Naive thymus-derived CD4-positive, alpha-beta T cell (primary cell): ENCODE measurements at places on chromosomes 7 and 10. TPM values are rescaled to one million over a fixed set of nuclear protein-coding genes. Genes with fewer than 3 reads are reported as not detected.

GRCh38 chr7:106203473-106203872, 81.3 kb downstream of the NAMPT start:
- DNase-seq: no peak
- H3K36me3 ChIP-seq: no peaks in the 10 kb centered on the region
- no peak overlapping the region for H3K4me3 ChIP-seq
- H3K27me3 ChIP-seq: no peaks in the 10 kb centered on the region
- H3K4me1 ChIP-seq: no peaks in the 10 kb centered on the region
- H3K27ac ChIP-seq: no peak overlapping the region

DNA sequence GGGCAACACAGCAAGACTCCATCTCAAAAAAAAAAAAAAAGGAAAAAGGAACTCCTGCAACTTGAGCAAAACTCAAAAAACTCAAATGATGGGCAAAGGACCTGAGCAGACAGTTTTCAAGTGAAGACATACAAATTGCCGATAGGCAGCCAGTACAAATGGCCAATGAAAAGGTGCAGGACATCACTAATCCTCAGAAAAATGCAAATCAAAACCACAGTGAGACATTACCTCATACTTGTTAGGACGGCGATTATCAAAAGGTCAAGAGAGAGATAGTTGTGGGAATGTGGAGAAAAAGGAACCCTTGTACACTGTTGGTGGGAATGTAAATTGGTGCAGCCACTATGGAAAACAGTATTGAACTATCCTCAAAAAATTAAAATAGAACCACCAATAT, 16.8 kb downstream of the SVOPL start:
- no peaks in the 10 kb centered on the region for H3K4me1 ChIP-seq
- no peak for DNase-seq
- H3K4me3 ChIP-seq: no peak overlapping the region
- H3K27ac ChIP-seq: no peak overlapping the region
- H3K27me3 ChIP-seq: no peaks in the 10 kb centered on the region

DNA sequence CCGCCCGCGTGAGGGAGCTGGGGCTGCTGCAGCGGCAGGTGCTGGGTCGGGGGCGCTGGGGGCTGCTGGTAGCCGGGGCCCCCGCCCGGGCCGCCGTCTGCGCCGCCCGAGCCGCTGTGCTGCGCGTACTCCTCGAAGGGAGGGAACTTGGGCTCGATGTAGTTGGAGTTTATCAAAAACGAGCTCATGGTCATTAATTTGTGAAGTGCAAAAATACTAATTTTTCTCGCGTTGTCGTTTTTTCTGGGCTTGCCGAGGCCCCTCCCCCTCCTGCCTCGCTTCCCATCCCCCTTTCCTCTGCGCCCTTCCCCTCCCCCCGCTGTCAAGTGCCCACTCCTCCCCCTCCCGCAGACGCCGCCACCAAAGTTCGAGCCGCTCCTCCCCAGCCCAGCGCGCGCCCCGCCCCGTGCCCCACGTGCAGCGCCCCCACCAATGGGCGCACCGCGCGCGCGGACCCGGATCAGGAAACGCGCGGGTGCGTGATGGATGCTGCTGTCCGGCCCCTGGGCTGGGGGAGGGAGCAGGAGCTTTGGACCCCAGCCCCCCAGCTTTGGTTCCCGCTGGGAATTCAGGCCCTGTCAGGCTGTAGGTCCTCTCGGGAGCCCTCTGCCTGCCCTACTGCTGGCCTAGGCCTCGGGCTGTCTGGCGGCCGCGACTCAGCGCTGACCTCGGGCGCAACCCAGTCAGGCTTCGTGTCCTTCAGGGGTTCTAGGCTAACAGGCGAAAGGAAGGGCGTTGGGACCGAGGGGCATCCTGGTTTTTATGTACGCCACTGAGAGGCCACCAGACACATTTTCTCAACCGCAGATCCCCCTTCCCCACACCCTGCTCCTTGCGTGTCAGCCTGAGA, at the start of gene HOXA4:
Gene HOXA4 (minus strand): TSS at position 218 of the 850 bp plus-strand sequence. CDS start 24 bp downstream, at position 194.
- H3K36me3 ChIP-seq: no peaks in the 10 kb centered on the region
- H3K4me1 ChIP-seq: no peaks in the 10 kb centered on the region
- H3K27me3 ChIP-seq: no peaks in the 10 kb centered on the region
- peak within 1 kb of the TSS; percentile 63 for H3K27ac ChIP-seq
- H3K4me3 ChIP-seq: peak within 1 kb of the TSS; percentile 72

- no peaks in the 10 kb centered on the region for H3K27me3 ChIP-seq
- H3K36me3 ChIP-seq: no peaks in the 10 kb centered on the region
- H3K27ac ChIP-seq: no peak overlapping the region
- no peaks in the 10 kb centered on the region for H3K4me1 ChIP-seq
- H3K4me3 ChIP-seq: no peak overlapping the region
Observed at GRCh38 chr7:54179321-54180029, 362.7 kb upstream of the VSTM2A start.

- H3K36me3 ChIP-seq: peaks cover 4% of the 10 kb centered on the region
- peak overlapping the region; percentile 96 for H3K27ac ChIP-seq
- DNase-seq: no peak
- peaks cover 34% of the 10 kb centered on the region for H3K4me1 ChIP-seq
Observed at GRCh38 chr7:102434039-102434486, 688 bp downstream of the ORAI2 start.

GRCh38 chr7:71457846-71458590, 326.1 kb downstream of the GALNT17 start:
- no peak overlapping the region for H3K27ac ChIP-seq
- H3K36me3 ChIP-seq: no peaks in the 10 kb centered on the region
- no peak for DNase-seq
- no peak overlapping the region for H3K4me3 ChIP-seq

- H3K36me3 ChIP-seq: no peaks in the 10 kb centered on the region
- H3K4me3 ChIP-seq: no peak overlapping the region
- no peaks in the 10 kb centered on the region for H3K27me3 ChIP-seq
- DNase-seq: no peak
- no peaks in the 10 kb centered on the region for H3K4me1 ChIP-seq
Observed at GRCh38 chr7:138701537-138701923, 368 bp upstream of the SVOPL start.

- H3K36me3 ChIP-seq: no peaks in the 10 kb centered on the region
- no peak overlapping the region for H3K4me3 ChIP-seq
- no peak for DNase-seq
- peaks cover 3% of the 10 kb centered on the region for H3K27me3 ChIP-seq
- H3K27ac ChIP-seq: no peak overlapping the region
Observed at GRCh38 chr7:157674027-157674714, 337.4 kb downstream of the DNAJB6 start.

DNA sequence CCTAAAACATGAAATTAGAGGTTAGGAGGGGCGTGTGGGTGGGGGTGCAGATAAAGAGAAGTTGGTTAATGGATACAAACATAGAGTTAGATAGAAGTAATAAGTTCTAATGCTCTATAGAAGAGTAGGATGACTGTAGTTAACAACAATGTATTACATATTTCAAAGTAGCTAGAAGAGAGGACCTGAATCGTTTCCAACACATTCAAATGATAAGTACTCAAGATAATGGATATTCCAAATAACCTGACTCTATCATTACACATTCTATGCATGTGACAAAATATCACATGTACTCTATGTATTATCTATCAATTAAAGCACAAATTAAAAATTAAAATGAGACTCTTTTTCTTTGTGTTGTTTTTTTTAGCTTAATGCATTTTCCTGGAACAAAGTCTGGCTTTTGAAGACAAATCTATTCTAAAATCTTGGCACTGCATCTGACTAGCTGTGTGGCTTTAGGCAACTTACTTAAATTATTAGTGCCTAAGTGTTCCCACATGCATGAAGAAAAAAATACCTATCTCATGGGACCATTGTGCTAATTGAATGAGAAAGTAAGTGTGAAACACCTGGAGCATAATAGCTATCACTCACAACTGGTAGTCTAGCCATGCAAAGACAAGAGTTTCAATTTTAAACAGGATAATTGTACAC, 75.7 kb downstream of the SEMA3C start:
- H3K36me3 ChIP-seq: no peaks in the 10 kb centered on the region
- DNase-seq: no peak
- no peak overlapping the region for H3K27ac ChIP-seq
- H3K4me1 ChIP-seq: no peaks in the 10 kb centered on the region
- no peak overlapping the region for H3K4me3 ChIP-seq

- DNase-seq: no peak
- no peaks in the 10 kb centered on the region for H3K36me3 ChIP-seq
- no peaks in the 10 kb centered on the region for H3K27me3 ChIP-seq
Observed at GRCh38 chr10:12466704-12467305, 117.5 kb downstream of the CAMK1D start.

GRCh38 chr7:20395104-20395503, 64.4 kb downstream of the ITGB8 start:
- H3K4me3 ChIP-seq: no peak overlapping the region
- no peaks in the 10 kb centered on the region for H3K36me3 ChIP-seq
- H3K4me1 ChIP-seq: no peaks in the 10 kb centered on the region
- no peak for DNase-seq
- no peak overlapping the region for H3K27ac ChIP-seq

GRCh38 chr7:66503551-66504031, 125.1 kb upstream of the KCTD7 start:
- no peaks in the 10 kb centered on the region for H3K36me3 ChIP-seq
- no peak overlapping the region for H3K27ac ChIP-seq
- no peak overlapping the region for H3K4me3 ChIP-seq

DNA sequence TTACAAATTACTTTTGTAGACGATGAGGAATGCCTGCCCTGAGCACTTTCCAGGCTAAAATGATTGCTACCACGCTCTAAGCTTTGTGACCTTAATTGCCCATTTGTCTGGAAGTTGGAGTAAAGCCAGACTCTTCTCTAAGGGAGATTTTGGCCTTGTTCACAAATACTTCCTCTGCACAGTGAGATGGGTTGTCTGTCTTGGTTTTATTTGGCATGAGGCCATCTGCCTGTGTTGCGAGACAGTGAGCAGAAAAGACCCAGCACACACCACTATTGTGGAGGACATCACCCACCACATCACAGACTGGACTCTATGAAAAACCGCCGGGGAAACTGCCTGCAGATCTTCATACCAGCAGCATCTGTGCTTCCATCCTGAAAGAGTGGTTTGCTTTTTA, 138.4 kb downstream of the BICC1 start:
- no peaks in the 10 kb centered on the region for H3K27me3 ChIP-seq
- no peaks in the 10 kb centered on the region for H3K4me1 ChIP-seq
- no peaks in the 10 kb centered on the region for H3K36me3 ChIP-seq
- no peak overlapping the region for H3K27ac ChIP-seq
- H3K4me3 ChIP-seq: no peak overlapping the region

GRCh38 chr7:120725376-120726039, 132.4 kb downstream of the TSPAN12 start:
- no peaks in the 10 kb centered on the region for H3K4me1 ChIP-seq
- no peak overlapping the region for H3K4me3 ChIP-seq
- H3K27ac ChIP-seq: no peak overlapping the region
- H3K27me3 ChIP-seq: no peaks in the 10 kb centered on the region

Gene STMP1
- 30.9 TPM for total RNA-seq

Gene OR2A1
- total RNA-seq: 0.19 TPM

Gene WNT8B
- total RNA-seq: not detected

Gene XRCC2
- 0.56 TPM for total RNA-seq

Gene FAM149B1
- total RNA-seq: 13.7 TPM

Gene NRCAM
- not detected in 2 replicates for total RNA-seq

Gene PRF1
- 198 TPM for total RNA-seq

Gene RADIL
- total RNA-seq: not detected
